ENCODE measurements at places on chromosomes 13 and 19. TPM values are rescaled to one million over a fixed set of nuclear protein-coding genes. Genes with fewer than 3 reads are reported as not detected.

Gene TRPC4
- total RNA-seq = 3.4 TPM

DNA sequence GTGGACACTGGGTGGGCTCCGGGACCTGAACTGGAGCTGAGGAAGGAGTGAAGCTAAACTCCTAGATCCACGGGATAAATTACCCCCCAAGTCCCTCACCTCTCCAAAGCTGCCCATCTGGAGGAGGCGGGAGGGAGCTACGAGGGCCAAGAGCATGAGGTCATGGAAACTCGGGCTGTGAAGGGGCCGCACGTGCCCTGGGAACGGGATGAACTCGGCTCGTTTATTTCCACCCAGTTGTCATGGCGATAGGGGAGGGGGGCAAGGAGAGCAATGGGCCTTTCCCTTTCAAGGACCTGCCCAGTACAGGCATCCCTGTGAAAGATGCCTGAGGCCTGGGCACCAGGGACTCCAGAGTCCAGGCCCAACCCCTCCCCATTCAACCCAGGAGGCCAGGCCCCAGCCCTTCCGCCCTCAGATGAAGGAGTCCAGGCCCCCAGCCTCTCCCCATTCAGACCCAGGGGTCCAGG, 3.8 kb downstream of the PPP1R12C start:
- peak; percentile 94 for DNase-seq

DNA sequence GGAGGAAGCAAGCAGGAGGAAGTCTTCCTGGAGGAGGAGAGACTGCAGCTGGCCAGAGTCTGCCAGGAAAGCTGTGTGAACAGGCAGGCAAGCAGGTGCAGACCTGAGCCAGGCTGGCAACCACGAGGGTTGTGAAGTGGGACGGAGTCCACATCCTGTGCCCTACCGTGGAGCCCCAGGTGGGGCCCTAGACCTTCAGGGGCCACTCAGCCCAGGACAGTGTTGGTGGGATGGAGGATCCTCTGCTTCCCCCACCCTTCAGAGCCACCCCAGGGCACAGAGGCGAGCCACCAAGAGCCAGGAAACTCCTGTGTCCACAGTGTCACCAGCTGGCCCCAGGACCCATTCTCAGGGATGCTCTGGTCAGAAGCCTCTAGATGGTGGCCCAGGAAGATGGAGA, 8.4 kb upstream of the VSTM2B start:
- no peak for DNase-seq

DNA sequence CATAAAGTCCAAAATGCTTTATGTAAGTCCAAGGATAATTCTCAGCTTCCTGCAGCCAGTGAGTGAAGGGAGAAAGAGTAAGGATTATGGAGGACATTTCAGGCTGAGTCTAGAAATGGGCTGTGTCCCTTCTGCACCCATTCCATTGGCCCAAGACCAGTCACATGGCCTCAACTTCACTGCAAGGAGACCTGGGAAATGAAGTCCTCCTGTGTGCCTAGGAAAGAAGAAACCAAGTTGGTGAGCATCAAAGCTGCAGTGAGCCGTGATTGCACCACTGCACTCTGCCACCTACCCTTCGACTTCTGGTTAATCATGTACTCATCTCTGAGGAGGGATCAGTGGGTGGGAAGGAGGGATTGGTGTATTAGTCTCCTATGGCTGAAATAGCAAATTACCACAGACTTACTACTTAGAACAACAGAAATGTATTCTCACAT, 3.6 kb upstream of the CD37 start:
- DNase-seq = no peak

GRCh38 chr13:109383683-109384082, 402.7 kb downstream of the IRS2 start:
- DNase-seq = no peak

GRCh38 chr13:103283451-103283820, 217.2 kb upstream of the SLC10A2 start:
- DNase-seq = no peak

- no peak for DNase-seq
Observed at GRCh38 chr19:43662487-43662886, 7.5 kb downstream of the PLAUR start.

Gene KIR2DL1
- not detected for total RNA-seq

DNA sequence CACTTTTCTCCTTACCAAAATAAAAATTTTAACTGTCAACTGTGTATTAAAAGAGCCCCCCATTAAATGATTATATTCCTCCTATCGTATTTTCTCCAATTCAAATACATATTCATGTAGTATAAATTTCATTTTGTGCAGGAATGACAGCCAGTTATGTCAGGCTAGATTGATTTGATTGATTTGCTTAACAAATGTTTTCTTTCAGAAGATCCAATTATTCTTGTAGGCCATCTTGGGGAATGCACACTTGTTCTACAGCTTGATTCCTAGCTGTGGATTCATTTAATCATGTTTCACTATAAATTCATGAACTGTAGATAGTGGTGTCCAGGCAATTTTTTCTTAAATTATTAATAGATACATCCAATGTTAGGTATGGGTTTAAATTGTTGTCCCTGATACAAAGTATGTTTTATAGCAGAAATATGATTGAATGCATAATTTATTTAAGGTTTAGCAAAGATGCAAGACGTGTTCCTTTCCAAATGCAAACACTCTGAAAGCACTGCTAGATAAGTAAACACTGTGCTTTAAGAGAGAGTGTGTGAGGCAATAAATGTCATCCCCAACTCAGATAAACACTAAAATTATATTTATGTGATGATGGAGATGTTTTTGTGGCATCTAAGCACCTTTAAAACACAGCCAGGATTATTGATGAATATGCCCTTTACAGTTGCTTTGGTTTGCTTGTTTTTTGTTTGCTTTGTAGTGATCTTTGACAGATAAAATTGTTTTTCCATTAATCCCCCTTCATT, 531.1 kb downstream of the DCT start:
- DNase-seq = no peak

Data from ureter (tissue), 1 donor.